ENCODE measurements at places on chromosomes 11 and 22.

GRCh38 chr11:75041263-75041662 lies 52.5 kb downstream of the NEU3 start:
- DNase-seq = no peak

GRCh38 chr11:32414925-32415324 lies 20.4 kb downstream of the WT1 start:
- DNase-seq = no peak

DNA sequence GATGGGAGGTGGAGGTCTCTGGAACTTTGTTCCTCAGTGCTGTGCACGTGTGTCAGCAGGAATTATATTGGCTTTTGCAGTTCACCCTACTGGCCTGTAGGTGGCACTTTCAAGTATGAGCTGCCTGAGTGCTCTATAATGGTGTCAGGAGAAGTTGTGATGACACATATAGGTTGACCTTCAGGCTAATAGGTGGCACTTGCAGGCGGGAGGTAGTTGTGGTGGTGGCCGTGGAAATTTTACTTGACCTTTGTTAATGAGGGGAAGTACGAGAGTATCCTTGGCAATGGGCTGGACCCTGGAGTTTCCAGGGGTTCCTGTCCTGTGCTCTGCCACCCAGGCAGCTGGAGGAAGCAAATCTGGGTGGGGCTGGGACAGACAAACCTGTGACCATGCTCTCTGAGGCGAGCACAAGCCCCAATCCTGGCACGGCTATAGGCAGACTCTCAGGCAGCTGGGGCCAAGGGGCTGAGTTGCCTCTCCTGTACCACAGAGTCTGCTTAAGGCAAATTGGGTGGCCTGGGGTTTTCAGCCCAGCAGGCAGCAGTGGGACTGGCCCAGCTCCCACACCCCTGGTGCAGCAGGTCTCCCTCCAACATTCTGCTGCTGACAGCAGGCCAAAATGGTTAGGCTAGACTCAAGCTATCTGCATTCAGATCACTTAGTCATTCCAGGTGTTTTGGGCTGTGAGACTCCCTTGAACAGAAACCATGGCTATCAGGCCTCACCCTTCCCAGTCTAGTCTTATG lies 147.5 kb upstream of the CTSC start:
- DNase-seq = no peak

DNA sequence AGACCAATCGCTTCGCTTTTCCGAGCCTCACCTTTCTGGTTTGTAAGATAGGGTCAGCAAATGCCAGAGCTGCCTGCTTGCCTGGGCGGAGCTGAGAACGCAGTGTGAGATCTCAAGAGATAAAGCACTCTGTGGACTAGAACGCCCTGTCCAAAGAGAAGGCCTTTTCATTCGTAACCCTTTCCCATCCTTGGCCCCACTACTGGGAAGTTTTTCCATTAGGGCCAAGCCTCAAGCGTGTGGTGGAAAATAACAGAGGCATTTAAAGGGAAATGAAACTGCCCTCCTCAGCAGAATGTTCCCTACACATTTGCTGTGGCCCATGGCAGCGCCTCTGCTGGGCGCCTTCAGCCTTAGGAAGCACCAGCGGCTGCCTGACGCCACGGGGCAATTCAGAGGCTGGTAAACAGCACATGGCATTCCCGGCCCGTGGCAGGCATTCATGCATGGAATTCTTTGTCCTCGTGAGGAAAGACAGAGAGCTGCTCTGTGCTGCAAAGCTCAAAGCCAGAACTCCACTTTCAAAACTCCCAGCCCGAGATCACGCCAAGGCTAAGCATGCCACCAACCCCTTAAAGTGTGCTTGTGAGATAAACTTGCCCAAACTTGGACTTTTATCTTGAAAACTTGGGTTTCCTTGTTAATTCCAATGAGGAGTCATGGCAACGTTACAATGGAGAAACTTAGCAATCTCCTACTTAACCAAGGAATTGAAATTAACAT lies 38.1 kb downstream of the AHNAK start:
- DNase-seq = no peak
